Activated CD8-positive, alpha-beta memory T cell treated with anti-CD3 and anti-CD28 coated beads for 4 hours (primary cell): ENCODE measurements at places on chromosomes 6 and 20.

DNA sequence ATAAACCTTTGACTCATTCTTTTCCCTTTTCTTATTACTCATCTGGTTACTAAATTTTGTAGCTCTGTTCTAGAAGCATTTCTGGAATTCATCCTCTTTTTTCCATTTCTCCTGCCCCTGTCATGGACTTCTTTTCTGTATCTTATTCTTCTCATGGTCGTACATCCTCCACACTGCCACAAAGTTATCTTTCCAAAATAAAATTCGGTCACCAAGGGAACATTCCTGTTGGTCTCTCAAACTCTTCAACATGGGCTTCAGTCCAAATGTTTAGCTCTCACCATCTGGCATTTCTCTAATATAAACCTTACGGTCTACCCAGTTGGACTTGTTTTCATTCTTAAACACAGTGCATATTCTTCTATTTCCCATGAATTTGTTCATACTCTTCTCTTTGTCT lies 428.8 kb upstream of the ID4 start:
- no peak for DNase-seq

GRCh38 chr20:58808271-58809046 lies 42.2 kb downstream of the GNAS-AS1 start:
- DNase-seq = no peak

GRCh38 chr6:73051147-73051546 lies 174.1 kb downstream of the KHDC1L start:
- no peak for DNase-seq

DNA sequence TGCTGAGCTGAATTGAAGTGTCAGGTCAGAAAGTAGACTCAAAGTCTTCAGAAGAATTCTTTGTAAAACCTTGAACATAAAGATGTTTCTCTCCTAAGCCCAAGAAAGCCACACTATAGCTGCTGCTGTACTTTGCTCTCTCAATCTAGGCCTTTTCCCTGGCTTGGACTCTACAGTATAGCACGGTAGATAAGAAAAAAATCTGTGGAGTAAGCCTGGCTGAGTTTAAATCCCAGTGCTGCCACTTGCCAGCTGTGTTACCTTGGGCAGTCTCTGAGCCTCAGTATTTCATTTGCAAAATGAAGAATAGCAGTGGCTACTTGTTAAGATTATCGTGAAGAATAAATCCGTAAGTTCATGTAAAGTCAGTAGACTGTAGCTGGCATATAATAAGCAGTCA lies 53.3 kb upstream of the UFL1 start:
- DNase-seq = no peak

GRCh38 chr6:52566201-52566600 lies 10.7 kb downstream of the TRAM2 start:
- DNase-seq = no peak

GRCh38 chr20:18987781-18988360 lies 174.3 kb downstream of the SCP2D1 start:
- no peak for DNase-seq

DNA sequence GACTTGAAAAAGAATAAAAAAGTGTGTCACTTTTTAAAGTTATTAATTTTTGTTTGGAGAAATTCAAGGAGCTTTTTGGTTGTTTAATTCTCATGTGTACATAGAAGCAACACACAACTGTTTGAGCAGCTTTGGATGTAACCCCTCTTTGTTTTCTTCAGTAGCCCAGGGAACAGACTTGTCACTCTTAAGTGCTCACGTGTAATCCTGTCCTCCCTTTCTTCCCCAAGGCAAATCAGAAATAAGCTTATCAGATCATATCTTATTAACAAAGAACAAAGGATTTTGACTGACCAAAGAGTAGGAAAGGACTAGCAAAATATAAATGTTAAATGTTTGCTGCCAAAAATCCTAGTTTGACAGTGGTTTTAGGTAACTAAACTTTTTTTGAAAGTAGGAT lies 7.3 kb upstream of the FLRT3 start:
- DNase-seq = no peak

- no peak for DNase-seq
Observed at GRCh38 chr6:89660981-89661380, 22.4 kb upstream of the LYRM2 start.

DNA sequence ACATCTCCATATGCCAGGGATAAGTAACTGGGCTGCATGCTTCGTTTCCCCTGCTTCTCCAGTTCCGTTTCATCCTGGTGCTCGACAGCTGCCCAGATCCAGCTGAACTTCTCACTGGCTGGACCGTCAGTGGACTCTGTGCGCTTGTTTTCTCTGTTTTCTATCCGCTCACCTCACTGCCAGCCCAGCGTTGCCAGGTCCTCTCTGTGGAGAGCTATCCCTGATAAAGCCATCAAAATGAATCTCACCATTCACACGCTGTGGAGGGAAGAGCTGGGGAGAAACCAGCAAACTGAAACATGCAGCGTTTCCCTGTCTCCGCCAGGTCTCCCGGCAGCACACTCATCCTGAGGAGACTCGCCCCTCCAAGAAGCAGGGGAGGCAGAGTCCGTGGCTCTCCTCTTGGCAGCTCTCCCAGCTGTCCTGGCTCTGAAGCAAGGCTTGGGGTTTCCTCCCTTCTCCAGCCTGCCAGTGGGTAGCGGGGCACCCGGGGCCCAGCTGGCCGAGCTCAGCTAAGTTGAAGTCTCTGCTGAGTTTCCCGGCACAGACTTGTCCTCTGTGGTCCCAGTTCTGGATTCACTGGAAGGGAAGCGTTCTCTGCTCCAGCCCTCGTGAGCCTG lies 160.9 kb downstream of the DTNBP1 start:
- DNase-seq = no peak

- DNase-seq = no peak
Observed at GRCh38 chr20:62129731-62130531, 7.7 kb downstream of the LSM14B start.

DNA sequence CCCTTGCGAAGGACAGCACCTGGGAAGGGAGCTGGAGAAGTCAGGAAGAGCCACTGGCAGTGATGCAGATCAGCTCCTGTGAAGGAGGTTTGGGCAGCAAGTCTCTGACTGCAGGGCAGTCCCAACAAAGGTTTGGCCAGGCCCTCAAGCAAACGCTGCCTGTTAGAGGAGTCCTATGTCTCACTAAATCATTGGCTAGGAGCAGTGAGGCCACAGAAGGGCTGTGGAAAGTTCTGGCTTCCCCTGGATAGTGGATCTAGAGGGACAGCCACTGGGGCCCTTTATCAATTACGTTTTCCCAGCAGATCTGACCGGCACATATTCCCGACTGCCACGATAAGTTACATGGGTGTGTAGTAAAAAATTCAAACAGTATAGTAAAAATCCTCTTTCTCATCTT lies 2.5 kb downstream of the TTPAL start:
- no peak for DNase-seq

GRCh38 chr20:46354207-46354555 lies 45.9 kb upstream of the CDH22 start:
- DNase-seq = no peak

- no peak for DNase-seq
Observed at GRCh38 chr20:38932457-38933120, 6.4 kb downstream of the FAM83D start.

GRCh38 chr6:163661272-163661671 lies 246.8 kb downstream of the QKI start:
- DNase-seq = no peak

DNA sequence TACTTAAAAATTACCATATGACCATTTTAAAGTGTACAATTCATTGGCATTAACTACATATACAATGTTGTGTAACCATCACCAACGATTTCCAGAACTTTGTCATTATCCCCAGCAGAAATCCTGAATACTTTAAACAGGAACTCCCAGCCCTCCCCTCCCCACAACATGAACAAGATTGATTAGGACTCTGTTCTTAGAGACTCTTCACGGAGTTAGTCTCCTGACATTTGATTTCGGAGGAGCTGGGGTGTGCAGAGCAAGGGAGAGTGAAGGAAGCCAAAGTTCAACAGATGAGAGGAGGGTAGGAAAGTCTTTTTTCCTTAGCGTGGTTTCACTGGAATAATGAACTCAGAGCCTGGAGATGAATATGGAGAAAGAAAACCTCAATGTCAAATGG lies 17.2 kb upstream of the QKI start:
- no peak for DNase-seq

GRCh38 chr20:41221614-41222218 lies 84.4 kb downstream of the PLCG1 start:
- no peak for DNase-seq

GRCh38 chr6:39979461-39980328 lies 45.4 kb upstream of the MOCS1 start:
- DNase-seq = no peak

- no peak for DNase-seq
Observed at GRCh38 chr6:143901885-143902750, 37.8 kb downstream of the ZC2HC1B start.

- DNase-seq = no peak
Observed at GRCh38 chr6:164106345-164106769, 691.8 kb downstream of the QKI start.

GRCh38 chr20:58213121-58213520 lies 15.3 kb downstream of the ANKRD60 start:
- DNase-seq = no peak

GRCh38 chr20:54688476-54688875 lies 213.1 kb downstream of the DOK5 start:
- no peak for DNase-seq

GRCh38 chr6:90537723-90538258 lies 49.1 kb downstream of the MAP3K7 start:
- no peak for DNase-seq

- no peak for DNase-seq
Observed at GRCh38 chr20:8318965-8319625, 187.0 kb downstream of the PLCB1 start.

DNA sequence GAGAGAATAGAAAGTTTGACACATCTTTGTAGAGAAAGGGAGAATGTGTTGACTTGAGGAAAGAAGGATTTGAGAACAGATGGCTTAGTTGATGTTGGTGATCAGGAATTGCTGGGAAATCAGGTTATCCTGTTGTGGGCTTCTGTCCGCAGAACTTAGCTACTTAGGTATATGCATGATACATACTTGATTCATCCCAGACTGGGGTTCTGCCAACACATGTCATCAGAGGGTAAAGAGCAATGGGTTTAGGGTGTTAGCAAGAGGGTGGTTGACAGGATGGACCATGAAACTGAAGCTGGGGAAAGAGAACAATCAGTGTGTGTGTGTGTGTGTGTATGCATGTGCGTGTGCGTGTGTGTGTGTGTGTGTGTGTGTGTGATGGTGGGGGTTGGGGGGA lies 50.6 kb upstream of the NELFCD start:
- no peak for DNase-seq

- DNase-seq = no peak
Observed at GRCh38 chr20:4835244-4836177, 113.8 kb downstream of the PRND start.

DNA sequence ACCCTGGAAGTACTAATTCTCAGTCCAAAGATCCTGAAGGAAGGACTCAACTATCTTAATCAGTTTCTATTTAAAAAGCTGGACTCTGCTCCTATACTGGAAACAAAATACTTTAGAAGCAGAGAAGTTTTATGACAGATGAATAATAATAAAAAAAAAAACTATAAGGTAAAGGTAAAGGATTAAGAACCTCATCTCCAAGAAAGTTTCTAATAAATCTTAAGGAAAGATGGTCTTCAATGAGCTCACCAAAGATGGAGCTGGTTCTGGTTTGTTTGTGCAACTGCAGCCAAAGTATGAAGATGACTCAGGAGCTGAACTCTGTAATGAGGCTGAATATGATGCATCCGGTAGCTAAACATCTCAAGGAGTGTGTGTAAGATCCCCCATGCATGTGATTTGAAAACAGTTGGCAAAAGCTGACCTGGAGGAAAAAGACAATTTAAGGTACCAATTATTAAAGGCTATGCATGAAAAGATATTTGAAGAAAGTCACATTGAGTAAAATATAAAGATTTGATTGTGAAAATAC lies 25.2 kb downstream of the MED23 start:
- DNase-seq = no peak
